ENCODE measurements at places on chromosomes 11 and 22.

DNA sequence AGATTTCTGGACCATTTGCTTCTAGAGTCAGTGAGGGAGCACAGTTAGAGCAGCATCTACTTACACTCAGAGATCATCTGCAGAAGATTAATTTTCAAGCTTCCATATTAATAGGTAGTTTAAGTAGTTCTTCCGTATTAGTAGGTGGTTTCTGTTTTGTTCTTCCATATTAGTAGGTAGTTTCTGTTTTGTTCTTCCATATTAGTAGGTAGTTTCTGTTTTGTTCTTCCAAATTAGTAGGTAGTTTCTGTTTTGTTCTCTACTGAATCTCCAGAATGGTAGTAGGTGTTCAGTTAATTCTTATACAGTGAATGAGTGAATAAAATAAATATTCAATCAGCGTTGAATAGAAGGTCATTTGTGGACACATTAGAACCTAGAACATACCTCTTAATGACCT is 175.7 kb downstream of the TMEM135 start:
- DNase-seq = no peak

GRCh38 chr11:126354631-126355323 is 709 bp upstream of the ST3GAL4 start:
- no peak for DNase-seq

- no peak for DNase-seq
Observed at GRCh38 chr11:8603696-8604077, 9.7 kb upstream of the STK33 start.

DNA sequence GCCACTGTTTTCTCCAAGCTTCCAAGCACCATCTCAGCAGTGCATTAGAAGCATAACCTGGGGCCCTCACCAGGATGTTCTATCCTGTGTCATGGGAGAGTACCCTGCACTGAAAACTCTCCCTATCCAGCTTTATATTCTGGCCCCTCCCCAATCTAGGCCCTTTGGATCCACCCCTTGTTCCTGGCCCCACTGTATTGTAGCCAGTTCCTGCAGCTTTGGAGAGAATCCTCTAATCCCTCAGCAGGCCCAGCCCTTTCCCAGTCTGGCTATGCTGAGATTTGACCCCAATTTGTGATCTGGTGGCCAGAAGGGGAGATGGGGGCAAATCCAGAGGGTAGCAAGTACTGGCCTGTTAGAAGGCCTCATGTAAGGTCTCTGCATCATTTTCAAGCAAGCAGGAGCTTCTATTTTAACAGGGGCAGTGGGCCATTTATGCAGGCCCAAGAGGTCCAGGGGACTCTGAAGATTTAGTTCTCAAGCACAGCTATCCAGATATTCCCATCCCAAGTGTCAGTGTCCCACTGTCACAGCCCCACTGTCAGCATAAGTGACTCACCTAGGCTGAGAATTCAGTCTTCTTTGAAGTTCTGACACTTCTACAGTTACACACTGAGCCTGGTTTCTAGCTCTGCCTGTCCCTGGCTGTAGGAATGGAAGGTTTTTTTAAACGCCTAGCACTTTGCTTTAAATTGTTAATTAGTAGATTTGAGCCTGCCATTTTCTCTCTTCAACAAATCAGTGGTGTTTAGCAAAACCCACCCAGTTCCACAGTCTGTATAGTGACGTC is 589.5 kb upstream of the CADM1 start:
- no peak for DNase-seq

DNA sequence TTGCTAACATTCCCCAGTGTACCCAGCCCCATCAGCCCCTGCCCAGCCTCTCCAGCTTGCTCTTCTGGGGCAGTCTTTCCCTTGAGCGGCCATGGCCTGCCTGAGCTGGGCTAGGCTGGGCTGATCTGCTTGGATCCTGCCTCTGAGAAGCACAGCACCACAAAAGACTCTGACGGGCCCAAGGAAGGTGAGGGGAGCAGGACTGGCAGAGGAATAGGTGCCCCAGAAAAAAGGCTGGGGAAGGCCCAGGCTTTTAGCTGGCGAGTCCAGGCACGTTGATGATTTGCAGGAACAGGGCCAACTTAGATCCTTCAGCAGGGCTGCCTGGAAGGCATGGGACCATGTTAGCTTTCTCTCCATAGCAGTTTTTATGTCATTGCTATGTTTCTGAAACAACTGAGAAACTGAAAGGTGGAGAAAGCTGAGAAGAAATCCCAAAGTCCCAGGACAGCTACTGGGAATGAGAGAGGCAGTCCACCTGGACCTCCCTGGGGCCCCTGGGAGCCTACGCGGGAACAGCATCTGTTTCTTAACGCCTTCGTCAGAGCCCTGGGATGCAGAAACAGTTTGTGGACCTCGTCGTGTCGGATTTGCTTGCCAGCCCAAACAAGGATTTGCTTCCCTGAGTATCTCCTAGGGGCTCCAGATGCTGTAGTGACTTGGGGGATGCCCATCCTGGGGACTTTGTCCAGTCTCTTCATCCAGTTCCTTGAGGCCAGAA is 24.4 kb upstream of the FXYD6 start:
- DNase-seq = no peak

DNA sequence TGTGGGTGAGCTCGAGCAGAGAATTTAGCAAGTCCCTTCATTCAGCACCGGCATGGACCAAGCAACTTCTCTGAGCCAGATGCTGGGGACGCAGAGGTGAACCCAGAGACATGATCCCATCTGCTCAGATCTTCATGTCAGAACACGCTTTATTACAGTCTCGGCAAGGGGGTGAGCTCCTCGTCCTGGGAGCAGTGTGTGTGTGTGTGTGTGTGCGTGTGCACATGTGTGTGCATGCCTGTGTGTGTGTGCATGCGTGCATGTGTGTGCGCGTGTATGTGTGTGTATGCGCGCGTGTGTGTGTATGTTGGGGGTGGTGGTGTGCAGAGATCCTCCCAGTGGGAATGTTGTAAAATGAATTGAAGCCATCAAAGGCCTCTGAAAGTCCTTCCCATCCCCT is 9.8 kb downstream of the MIAT start:
- no peak for DNase-seq

- no peak for DNase-seq
Observed at GRCh38 chr22:39893526-39893925, at the start of gene ENTHD1. Gene ENTHD1 (minus strand): TSS chr22:39893760. CDS start chr22:39887748, 6,012 bp downstream.

DNA sequence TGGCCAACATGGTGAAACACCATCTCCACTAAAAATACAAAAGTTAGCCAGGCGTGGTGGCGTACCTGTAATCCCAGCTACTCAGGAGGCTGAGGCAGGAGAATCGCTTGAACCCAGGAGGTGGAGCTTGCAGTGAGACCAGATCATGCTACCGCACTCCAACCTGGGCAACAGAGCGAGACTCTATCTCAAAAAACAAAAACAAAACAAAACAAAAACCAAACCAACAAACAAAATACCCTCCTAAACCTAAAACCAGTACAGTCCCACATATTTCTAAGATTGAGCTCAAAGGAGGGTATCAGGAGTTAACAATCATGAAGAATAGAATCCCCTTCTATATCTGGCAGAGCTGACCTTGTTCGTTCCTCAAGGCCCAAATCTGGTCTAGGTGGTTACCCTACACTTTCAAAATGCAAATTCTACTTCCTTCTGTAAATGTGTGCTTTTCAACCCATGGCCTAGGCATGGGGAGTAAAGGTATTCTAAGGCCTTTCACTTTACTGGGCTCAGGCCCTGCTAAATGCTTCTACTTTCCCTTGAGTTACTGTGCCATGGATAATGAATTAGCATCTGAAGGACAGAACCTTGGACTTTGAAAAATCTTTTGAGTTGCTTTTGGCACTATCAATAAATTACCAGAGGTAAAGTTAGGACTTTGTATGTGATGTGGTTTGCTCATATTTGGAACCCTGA is 10.4 kb upstream of the PPP2R1B start:
- DNase-seq = no peak

DNA sequence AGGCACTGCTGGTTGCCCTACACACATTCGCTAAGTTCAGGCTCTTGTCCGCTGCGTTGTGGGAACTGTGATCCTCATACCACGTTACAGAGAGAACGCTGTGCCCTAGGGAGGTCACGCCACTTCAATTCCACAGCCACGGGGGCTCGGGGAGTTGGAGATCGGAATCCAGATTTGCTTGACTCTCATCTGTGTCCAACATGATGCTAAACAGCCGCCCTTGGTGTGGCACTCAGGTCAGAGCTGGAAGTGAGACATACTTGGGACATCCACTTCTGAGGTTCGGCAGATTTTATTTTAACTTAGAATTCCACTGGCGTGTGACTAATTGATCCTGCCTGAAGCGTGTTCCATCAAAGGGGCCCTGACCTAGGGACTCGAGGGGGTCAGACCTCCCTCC is 41.7 kb downstream of the RIBC2 start:
- no peak for DNase-seq

DNA sequence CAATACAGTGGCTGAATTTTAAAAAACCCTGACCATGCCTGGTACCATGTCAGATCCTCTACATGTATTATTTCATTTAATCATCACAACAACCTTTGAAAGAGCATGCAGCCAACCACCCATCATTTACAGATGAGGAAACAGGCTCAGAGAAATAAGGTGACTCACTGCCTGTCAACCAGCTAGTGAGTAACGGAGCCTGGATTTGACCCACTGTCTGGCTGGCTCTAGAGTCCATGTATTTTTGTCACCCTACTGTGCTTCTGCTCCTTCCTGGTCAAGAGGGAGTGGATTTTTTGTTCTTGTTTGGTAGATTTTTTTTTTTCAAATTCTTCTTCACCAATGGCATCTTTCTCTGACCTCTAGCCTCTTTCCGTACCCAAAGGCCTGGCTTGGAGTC is 77.4 kb downstream of the CWC15 start:
- no peak for DNase-seq

DNA sequence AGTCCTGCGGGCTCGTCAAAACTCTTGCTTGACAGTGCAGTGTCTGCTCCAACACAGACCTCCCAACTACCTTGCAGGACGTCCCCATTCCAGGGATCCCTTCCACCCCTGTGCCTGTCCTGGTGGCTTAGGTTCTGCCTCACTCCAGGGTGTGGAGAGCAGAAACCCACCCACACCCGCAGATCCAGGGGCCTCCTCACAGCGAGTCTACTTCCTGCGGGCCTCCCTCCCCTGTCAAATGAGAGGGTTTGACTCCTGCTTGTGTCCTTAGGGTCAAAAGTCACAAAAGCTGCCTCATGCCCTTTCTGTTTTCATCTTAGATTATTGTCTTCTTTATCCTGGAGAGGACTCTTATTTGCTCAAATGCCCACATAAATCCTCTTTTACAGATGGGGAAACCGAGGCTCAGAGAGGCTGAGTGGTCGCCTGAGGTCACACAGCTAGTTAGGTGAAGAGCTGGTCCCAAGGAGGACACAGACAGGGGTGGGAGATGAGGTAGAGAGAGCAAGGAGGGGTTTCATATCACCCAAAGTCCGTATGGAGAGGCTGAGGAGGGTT is 81.1 kb upstream of the KCNQ1OT1 start:
- no peak for DNase-seq

- DNase-seq = no peak
Observed at GRCh38 chr22:29205594-29206371, at the start of gene EMID1. Gene EMID1 (plus strand): TSS chr22:29205896. CDS start chr22:29206039, 143 bp downstream.

DNA sequence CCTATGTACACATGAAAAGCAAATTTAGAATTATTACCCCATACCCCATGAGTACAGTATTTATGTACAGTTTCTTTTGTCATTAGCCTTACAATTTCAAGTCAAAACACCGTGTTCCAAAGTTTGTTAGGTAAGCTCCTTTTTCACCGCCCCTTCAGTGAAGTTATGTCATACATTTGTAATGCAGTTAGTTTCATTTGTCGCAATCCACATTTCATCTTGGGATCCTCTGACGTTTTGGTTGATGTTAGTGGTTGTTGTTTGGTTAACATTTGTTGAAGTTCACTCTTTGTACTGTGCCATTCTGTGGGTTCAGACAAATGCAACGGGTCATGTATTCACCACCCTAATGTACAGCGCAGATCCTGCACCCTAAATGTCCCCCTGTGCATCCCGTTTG is 45.2 kb downstream of the ARHGEF12 start:
- no peak for DNase-seq

DNA sequence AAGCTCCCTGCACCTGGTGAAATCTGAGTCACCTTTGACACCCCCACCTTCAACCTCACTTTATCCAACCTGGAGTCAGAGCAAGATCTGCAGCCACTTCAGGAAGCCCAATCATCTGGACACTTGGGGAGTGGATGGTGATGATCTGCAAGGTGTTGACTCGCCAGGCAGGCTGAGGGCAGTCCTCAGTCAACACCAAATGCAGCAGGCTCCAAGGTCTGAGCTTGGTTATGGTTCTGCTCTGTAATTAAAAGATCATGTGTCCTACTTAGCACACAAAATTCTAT is 446.9 kb downstream of the BRD1 start:
- DNase-seq = no peak

DNA sequence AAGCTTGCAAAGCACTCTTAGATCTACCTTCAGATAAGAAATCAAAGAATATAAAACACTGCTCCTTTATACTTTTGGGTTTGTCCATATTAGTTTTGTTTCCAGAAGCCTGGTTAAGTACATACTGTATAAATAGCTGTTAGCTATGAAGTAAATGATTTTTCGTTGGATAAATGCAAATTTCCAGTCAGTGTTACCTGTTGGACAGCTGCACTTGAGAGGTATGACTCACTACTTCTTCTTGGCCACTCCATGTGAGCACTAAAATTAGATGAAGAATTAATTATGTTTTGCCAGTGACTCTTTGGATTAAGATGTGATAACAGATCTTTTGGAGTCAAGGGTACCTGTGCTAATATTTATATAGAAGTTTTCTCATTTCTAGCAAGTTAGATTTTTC is 9.5 kb upstream of the TSG101 start:
- DNase-seq = no peak

GRCh38 chr11:5992150-5992549 is 5.4 kb upstream of the OR52L1 start:
- DNase-seq = no peak

DNA sequence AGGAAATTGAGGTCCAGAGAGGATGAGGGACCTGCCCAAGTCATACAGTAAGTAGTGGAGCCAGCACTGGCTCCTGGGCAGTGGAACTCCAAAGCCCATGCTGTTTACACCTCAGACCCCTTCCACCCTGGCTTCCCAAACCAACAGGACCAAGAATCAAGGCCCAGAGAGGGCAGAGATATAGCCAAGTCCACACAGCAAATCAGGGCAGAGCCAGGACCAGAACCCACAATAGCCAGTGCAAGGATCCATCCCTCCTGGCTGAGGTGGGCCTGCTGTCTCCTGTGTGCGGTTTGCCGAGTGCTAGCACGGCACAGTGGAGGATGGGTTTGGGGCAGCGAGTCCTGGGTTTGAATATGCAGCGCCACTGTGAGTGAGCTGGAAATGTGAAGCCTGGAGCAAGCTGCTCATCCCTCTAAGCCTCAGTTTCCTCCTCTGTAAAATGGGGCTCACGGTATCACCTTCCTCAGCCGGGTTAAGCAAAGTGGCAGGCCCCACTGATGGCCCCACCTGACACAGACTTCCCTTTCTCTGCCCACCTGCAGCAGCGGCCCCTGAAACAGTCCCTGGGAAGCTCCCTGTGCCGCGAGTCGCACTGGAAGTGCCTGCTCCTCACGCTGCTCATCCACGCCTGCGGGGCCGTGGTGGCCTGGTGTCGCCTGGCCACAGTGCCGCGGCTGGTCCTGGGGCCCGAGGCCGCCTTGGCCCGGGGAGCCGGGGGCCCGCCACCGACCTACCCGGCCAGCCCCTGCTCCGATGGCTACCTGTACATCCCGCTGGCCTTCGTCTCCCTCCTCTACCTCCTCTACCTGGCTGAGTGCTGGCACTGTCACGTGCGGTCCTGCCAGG is 2.3 kb downstream of the TMEM151A start:
- DNase-seq = no peak

GRCh38 chr11:45392591-45393091 is 106.5 kb upstream of the SYT13 start:
- no peak for DNase-seq

GRCh38 chr11:122189229-122189628 is 73.2 kb upstream of the BLID start:
- peak; percentile 25 for DNase-seq

Data from PC-9 (cell line).